CD4-positive, alpha-beta T cell (primary cell): ENCODE measurements at places on chromosomes 16 and 17.

DNA sequence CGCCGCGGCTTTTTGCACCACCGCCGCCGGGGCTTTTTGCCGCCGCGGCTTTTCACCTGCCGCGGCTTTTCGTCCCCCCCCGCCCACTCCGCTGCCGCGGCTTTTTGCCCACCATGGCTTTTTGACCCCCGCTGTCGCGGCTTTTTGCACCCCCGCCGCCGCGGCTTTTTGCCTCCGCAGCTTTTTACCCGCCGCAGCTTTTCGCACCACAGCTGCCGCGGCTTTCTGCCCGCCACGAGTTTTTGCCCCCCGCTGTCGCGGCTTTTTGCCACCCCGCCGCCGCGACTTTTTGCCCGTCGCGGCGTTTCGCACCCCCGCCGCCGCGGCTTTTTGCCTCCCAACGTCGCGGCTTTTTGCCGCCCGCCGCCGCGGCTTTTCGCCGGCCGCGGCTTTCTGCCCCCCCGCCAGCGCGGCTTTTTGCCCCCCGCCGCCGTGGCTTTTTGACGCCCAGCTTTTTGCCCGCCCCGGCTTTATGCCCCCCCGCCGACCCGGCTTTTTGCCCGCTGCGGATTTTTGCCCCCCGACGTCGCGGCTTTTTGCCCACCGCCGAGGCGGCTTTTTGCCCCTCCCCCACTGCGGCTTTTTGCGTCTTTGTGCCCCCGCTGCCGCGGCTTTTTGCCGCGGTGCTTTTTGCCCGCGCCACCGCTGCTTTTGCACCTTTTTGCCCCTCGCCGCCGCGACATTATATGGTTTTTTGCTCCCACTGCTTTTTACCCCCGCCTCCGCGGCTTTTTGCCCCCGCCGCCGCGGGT lies 1343.6 kb downstream of the TP53TG3F start:
- DNase-seq, result no peak

DNA sequence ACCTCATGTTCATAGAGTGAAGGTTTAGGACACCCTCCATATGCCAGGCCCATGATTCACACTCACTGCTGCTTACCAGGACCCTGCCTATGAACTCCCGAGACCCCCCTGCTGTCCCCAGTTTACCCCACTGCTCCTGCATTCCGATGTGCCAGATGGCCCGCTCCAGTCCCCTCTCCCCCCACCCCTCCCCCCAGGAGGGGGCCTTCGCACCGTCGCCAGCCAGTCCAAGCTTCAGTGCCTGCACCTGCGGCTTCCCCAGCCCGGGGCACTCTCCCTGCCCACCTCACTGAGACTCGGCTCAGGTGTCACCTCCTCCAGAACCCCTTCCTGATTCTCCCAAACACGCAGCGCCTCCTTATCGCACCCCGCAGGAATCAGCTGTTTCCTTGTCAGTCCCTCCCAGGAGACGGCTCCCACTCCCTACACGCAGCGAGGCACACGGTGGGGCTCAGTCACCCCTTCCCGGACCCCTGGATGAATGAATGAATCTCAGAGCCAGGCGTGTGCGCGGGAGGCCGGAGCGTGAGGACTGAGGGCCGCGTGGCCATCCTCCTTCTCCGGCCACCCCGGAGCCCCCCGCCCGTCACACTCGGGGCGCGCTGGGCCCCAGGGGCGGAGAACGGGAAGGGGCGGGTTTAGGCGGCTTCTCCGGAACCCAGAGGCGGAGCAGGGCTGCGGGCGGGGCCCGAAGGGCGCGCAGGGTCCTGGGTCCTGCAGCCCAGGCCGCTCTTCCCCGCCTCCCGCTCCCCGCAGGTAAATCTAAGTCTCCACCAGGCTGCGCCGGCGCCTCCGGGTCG lies 1.6 kb downstream of the MYO1C start:
- DNase-seq, result peak; percentile 76

DNA sequence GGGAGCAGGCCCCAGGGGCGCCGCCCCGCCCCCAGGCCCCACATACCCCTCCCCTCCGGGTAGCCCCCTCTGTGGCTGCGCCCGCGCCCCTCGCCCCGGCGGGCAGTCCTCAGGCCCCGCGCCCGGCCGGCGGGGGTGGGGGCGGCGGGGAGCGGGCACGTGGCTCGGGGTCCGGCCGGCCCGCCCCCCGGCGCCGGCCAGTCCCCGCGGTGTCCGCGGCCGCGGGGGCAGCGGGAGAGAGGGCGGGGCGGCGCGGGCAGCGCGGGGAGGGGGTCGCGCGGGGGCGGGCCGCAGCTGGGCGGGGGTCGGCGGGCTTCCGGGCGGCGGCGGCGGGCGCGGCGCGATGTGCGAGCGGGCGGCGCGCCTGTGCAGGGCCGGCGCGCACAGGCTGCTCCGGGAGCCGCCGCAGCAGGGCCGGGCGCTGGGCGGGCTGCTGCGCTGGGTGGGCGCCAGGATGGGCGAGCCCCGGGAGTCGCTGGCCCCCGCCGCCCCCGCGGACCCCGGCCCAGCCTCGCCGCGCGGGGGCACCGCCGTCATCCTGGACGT lies 335 bp downstream of the NECAB2 start:
- no peak for DNase-seq

DNA sequence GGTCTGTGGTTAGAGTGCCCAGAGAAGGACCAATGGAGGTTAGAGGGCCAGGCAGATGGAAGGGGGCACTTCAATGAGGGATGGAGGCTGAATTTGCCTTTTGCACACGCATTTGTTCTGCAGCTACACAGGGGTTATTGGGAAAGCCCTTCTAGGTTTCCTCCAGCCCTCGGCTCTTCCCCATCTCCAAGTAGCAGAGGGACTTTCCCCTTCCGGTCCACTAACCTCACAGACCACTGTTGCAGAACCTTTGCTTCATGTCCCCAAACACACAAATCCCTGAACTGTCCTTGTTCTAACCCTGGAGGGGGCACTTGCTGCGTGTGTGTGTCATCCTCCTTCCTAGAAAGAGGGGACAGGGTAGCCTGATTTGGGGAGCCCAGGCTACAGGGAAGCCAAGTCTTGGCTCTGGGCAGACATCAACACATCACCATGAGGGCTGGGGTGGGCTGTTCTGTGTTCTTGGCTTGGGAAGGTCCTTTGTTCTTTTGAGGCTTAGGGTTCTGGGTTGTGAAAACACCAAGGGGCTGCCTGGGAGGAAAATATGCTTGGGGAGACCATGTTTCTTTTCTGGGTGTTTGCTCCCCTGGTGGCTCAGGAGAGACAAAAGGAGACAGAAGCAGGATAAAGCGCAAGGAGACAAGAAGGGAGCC lies 7.3 kb upstream of the NR1D1 start:
- DNase-seq, result no peak

- DNase-seq, result peak; percentile 88
Measured at GRCh38 chr16:85610446-85611193, 2.5 kb upstream of the GSE1 start.

DNA sequence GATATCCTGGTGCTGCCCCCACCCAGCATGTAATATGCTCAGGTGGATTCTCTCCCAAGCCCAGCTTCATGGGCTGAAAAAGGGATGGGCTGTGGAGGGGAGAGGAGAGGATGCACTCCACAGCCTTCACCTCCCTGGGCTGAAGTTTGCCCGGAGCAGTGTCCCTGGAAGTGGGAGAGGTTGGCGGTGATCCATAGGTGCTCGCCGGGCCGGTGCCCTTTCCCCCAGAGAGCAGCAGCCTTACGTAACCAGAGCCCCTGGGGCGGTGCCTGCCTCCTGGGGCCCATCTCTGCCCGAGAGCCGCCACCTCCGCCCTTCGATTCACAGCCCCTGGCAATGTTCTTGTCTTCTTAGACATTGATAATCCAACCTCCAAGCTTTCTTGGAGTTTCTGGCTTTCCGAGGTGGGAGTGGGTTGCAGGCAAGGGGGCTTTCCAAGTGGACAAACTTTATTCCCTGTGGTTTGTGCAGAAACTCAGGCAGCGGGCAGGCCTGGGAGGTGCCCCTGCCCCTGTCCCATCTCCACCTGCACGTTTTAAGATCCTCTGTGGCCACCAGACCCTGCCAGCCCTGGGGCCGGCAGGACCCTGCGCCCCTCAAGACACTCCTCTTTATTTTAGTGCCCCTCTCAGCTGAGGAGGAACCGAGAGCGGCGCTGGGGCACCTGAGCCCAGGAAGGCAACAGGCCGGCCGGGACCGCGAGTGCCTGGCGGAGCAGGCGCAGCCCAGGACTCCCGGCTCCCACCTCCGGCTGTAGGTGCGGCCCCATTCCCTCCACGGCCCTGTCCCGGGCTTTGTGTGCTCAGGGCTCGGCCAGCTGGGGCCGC lies 3.1 kb upstream of the WDR90 start:
- DNase-seq, result no peak

GRCh38 chr17:7292729-7293128 lies 1.7 kb downstream of the YBX2 start:
- DNase-seq, result no peak

- DNase-seq, result no peak
Measured at GRCh38 chr17:33352526-33352925, 59.4 kb upstream of the ASIC2 start.

- no peak for DNase-seq
Measured at GRCh38 chr17:81069135-81069645, 34.2 kb downstream of the BAIAP2 start.

DNA sequence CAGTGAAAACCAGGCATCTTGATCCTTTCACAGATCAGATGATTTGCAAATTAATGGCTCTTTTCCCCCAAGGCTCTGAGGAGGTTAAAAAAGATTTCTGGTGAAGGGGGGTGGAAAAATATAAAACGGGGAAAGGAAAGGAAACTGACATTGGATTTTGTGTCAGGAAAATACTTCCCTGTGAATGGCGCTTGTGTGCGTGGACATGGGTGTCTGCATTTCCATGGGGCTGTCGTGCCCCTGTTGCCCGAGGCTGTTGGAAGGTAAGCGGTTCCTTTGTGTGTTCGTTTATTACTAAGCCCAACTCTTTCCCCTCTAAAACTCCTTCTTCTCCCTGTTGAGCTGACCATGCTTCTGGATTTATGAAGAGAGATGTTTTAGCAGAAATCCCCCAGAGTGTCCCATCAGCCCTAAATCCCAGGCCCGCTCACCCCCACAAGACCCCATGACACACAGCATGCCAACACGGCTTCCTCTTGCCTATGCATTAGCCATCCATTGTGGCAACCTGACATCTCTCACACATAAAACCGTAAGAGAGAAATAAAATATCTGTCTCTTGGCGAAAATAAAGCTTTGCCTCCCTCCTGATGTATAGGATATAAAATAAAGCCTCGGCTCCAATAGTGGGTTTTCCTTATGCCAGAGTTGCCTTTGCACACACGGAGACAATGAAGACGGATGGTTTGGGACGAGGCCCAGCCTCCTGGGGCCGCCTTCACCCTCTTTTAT lies 7.3 kb upstream of the LHX1 start:
- no peak for DNase-seq

DNA sequence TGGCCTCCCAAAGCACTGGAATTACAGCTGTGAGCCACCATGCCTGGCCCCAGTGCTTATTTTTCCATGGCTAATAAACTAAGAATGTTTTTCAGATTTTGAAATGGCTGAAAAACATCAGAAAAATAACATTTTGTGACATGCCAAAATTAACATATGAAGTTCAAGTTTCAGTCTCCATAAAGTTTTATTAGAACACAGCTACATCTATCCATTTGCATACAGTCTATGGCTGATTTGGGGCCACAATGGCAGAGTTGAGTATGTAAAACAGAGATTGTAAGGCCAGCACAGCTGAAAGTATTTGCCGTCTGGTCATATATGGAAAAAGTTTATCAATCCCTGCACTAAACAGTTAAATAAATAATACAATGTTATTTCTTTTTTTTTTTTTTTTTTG lies 13.8 kb upstream of the NDUFAB1 start:
- DNase-seq, result no peak

DNA sequence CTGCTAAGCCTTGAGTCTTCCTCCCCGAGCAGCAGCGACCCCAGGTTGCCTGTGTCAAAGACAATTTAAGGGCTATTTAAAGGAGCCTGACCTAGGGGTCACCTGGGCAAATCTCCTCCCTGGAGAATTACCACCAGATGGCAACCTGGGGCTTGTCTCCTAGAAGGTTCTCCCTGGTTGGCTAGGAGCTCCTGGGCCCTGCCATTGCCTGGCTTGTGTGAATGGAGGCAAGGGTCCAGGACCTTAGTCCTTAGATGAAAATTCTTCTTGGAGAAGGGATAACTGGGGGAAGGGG lies 51.3 kb upstream of the TAC4 start:
- no peak for DNase-seq

DNA sequence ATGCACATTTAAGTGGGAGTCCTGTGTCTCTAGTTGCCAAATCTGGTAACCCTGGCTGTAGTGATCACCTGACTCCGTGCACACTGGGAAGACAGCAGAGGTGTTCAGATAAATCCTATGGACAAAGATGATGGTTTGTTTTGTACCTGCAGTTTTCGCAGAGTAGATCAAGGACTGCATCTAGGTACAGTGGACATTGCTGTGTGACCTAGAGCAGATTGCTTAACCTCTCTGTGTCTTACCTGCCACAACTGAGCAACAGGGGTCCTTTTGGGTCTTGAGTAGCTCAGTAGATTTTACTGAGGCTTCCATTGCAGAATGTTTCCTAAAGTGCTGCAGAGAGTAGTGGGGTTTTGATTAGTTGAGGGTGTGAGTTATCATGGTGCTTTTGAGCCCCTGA lies 160.8 kb downstream of the SHISA9 start:
- DNase-seq, result no peak

DNA sequence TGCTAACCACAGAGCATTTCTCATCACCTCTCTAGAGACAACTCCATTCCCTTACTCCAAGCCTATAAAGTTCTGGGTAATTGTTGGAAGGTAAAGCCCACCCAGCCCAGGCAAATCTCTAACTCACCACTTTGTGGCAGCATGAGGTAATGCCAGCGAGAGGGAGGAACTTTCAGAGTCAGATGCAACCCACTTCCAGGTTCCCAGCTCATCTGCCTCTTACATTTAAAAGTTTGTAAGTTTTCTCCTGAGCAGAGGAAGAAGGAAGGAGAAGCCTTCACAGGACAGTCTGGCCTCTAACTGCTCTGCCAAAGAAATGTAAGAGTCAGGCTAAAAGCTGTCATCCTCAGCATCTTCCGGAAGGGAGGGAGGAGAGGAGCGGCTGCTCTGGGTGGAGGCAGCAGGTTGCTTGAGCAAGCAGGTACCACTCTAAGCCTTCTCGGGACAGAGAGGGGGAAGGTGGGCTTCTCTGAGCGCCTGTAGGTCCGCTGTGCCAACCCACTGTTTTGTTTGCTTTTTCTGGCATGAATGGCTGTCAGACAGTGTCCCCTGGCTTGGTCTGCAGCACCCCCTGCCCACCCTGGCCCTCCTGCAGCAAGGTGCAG lies 1.0 kb downstream of the ZNF319 start:
- no peak for DNase-seq

DNA sequence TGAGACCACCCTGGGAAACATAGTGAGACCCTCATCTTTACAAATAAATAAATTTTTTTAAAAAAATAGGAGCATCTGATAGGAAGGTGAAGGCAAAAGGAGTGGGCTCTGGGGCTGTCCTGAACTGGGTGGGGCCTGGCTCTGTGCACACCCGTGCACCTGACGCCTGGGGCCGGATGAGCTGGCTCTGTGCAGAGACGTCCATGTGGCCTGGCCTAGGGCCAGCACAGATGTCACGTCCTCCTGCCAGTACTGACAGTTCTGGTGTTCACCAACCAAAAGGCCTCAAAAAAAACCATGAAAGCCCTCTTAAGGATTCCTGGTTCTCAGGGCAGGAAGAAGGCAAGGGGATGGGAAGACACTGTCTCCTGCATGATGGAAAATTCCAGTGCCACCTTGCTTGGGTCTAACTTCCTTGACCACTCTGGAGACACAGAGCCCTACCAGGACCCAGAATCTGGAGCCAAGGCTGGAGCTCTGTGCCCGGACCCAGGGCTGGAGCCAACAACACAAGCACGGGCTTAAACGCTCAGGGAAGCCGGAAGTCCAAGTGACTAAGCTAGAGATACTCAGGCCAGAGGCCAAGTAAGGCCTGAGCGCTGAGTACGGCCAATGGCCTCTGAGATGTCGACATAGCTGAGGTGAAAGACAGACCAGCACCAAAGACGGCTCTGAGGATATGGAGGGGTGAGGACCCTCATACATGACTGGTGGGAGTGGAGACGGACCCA lies 32.9 kb downstream of the COPRS start:
- no peak for DNase-seq

- DNase-seq, result no peak
Measured at GRCh38 chr17:58340405-58340876, 11.6 kb downstream of the SUPT4H1 start.
